ENCODE measurements at places on chromosomes 12 and 14.

DNA sequence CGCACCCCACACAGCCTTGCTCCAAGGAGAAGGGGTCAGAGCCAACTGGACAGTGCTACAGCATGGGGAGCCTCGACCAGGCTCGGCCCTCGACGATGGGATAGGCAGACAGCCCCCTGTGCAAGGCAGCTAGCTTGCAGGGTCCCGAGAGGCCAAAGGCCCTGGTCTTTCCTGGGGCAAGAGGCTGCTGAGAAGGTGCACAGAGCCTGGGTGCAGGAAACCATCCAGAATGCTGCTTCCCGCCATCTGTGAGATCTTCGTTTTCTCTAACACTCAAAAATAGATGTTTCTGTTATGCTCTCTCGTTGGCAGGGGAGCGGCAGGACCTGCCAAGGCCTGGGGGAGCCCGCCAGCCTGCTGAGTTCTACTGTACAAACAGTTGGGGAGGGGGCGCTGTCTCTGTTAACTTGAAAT is 168.0 kb upstream of the RTL1 start:
- no peak for DNase-seq

GRCh38 chr14:45810152-45810872 is 557.3 kb upstream of the MIS18BP1 start:
- no peak for DNase-seq

- no peak for DNase-seq
Measured at GRCh38 chr14:89422952-89423345, 5.9 kb upstream of the FOXN3 start.

DNA sequence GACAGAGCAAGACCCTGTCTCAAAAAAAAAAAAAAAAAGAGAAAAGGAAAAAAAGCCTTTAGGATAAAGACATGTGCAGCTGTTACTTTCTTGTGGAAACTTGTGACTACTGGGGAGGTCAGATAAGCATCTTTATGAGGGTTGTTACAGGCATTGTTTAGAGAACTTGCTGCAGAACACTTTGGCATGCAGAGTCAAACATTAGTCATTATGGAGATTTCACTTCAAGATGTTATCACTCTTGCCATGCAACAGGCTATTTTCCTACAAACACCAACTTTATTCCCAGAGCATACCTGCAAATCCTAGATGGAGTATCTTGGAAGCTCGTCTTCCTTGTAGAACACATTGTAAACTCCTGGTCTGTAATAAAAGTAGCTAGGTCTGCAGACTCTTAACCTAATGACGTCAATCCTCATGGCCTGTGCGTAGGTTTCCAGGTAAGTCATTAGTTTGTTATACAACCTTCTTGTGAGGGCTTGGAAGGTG is 36.3 kb upstream of the WDR89 start:
- no peak for DNase-seq

DNA sequence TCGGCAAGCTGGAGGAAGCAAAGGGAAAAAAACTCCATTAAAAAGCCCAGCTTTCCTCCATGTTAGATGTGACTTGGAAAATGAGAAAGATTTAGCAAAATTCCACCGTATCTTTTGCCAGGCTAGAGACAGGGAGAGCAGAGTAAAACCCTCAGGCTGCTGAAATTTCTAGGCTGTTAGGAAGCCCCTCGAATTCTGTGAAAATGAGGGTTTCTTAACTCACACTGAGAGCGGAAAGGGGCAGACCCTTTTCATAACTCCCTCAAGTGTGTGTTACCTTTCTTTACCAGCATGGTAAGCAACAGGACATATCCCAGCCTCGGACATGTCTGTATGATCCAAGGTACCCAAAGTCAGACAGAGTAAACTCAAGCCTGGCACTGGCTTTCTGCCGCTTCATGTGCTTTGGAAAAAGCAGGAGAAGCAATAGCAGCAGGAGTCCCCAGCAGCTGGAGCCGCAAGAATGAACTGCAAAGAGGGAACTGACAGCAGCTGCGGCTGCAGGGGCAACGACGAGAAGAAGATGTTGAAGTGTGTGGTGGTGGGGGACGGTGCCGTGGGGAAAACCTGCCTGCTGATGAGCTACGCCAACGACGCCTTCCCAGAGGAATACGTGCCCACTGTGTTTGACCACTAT is at the start of gene RHOJ:
RHOJ (plus strand) TSS at position 37 of the 637 bp plus-strand sequence; CDS start at position 464, 427 bp downstream.
- peak; percentile 25 for DNase-seq

GRCh38 chr14:103155010-103155409 is 31.7 kb downstream of the TNFAIP2 start:
- DNase-seq = no peak

DNA sequence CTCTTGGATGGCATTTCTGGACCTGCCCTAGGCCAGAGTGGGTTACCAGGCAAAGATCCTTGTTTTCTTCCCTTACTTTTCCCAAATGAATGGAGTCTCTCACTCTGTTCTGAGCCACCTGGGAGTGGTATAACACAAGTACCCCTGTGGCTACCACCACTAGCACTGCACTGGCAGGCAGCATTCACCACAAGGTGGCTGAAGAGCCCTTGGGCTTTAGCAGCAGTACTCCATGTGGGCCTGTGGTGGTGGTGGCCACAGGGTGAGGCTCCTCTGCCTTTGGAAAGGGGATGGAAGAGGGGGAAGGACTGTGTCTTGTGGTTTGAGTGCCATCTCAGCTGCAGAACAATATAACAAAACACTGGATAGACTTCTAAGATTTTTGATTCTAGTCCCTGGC is 38.1 kb upstream of the LMNTD1 start:
- no peak for DNase-seq
